ENCODE measurements at places on chromosomes 1 and 21.

- no peak for DNase-seq
Measured at GRCh38 chr1:33641104-33641830, 168.8 kb downstream of the ZSCAN20 start.

DNA sequence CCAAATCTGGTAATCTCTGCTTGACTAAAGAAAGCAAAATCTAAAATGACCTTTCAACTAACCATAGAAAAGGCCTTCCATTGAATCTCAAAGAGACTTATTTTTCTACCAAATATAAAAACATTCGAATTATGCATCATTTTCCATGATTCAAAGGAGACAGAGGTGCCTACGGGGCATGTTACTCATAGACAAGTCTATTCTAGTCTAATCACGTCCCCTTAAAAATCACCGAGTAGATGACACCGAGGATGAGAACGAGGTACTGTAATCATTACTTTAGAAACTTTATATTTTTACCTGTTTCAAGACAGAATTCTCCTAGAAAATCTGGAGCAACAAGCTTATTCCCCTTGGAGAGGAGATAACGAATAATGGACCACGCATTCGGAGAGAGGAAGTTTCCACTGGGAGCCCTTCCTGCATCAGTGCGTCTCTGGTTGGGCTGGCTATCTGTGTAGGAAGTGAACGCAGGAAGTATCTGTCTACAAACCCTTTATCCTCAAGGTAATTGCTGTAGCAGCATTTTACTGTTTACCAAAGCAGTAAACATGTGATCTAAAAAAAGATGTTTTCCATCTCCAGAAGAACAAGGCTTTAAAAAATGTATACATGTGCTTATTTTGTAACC lies 9.5 kb downstream of the ERG start:
- DNase-seq, result no peak

DNA sequence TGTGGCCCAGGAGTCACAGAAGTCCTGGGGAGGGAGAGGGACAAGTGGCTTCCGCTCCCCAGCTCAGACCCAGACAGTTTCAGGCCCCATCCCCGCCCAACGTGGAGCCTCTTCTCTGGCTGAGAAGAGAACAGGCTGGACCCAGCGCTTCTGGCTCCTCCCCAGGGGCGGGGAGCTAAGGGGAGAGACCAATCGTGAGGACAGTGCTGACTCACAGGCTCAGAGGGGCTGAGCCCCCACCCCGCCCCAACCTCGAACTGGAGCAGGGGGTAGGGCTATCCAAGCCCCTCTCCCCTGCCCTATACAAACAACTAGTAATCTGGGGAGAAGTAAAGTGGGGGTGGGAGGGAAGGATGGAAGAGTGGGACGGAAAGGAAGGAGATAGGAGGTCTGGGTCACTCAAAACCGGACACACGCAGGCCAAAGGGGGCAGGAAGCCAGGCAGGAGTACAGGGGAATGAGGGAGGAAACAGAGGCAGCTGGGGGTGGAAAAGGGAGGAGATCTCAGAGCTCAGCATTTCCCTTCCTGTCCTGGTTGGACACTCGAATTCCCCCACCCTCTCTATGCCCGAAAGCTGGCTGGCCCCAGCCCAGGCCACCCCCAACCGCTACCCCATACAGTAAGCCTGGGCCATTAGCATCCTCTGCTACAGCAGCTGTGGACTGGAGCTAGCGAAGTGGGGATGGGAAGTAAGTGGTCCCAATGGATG lies at the start of gene SHC1:
TSS of gene SHC1 (minus strand) at position 117 of the 710 bp plus-strand sequence. CDS start 221 bp downstream, outside the sequence.
- peak; percentile 53 for DNase-seq

DNA sequence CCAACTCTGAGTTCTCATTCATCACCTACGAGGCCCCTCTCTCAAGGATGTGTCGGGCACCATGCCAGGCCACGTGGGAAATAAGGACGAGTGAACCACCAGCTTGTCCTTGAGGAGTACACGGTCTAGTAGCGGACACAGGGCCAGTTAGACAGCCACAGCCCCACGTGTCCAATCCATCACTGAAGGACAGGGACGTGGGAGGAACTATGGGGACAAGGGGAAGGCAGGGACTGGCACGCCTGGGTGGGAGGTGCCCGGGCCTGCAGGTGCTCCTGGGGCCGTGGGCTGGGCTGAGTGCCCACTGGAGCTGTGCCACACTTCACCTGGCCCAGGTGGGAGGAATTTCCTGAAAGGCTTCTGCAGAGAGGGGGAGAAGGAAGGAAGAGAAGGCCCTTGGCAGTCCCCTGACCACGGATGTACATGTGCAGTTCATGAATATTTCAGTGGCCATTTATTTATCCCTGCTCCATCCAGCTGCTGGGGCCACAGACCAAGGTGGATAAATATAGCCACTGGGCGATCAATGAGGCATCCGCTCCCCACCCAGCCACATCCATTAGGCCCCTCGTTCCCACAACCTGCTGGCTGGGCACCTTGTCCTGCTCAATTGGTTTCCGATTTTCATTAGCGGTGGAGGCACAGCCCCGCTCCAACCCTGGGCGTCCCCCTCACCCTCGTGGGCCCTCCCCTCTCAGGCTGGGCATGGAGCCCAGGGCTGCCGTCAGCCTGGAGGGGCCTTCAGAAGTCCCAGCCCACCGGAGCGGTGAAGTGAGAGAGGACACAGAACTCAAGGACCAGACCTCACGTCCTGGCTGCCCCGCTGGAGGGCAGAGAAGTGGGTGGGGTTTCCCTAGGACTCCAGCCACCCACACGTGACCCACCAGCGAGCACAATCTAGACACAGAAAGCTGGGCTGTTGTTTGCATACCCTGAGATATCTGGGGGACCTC lies 59.5 kb downstream of the CASZ1 start:
- no peak for DNase-seq

DNA sequence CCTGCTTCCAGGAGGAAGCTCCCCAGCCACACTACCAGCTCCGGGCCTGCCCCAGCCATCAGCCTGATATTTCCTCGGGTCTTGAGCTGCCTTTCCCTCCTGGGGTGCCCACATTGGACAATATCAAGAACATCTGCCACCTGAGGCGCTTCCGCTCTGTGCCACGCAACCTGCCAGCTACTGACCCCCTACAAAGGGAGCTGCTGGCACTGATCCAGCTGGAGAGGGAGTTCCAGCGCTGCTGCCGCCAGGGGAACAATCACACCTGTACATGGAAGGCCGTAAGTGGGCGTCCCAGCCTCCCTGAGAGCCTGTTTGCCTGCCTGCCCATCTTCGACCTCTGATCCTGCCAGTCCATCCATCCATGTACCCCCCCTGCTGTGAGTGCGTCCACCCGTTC lies 3.6 kb downstream of the ECM1 start:
- no peak for DNase-seq

- DNase-seq, result peak; percentile 34
Measured at GRCh38 chr1:27348861-27349783, 7.3 kb downstream of the SYTL1 start.

DNA sequence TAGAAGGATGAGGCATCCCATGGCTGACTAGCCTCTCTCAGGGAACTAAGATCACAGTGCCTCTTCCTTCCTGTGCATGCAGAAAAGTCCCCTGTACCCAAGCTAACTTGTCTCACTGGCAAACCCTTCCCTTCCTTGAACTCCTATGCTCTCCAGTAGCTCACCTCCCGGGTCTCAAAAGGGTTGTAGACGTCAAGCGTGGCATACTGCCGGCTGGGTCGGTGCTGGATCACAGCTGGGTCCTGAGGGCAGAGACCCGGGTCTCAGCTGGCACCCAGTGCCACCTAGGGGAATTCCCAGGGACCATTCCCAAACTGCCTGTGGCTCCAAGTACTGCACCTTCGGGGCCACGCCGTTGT lies 688 bp downstream of the SCAMP3 start:
- no peak for DNase-seq

GRCh38 chr1:42142894-42143675 lies 10.1 kb upstream of the GUCA2B start:
- no peak for DNase-seq

DNA sequence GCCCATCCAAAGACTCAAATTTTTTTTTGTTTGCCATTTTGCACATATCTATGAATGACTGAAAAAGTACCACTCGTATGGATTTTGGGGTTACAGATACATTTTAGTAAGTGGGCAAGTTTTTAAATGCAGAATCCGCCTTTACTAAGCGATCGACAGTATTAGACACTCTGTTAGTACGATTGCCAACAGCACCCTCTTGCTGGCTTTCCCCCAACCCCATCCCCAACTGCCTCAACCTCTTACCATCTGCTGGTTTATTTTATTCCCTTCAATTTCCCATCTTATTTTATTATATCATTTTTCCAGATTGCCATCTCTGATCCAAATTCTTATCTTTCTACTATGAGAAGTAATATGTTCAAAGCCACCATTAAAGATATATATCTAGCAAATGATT lies 244.8 kb downstream of the LRRIQ3 start:
- DNase-seq, result no peak

DNA sequence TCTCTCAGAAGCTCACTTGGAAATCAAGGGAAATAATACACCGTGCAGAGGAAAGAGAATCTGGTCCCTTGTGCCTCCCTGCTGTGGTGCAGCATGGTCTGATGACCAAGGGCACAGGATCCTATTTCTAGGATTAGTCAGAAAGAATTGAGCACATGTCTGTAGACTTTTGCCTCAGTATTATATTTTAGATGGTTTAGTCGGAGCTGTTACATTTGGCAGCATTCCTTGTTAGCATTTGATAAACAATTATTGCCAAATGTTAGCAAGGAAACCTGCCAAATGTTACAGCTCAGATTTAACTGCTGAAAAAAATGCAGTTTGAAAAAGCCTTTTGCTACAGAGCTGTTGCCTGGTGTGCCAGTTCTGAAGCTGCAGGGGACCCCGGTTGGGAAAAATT lies 183.5 kb upstream of the DPYD start:
- DNase-seq, result no peak

DNA sequence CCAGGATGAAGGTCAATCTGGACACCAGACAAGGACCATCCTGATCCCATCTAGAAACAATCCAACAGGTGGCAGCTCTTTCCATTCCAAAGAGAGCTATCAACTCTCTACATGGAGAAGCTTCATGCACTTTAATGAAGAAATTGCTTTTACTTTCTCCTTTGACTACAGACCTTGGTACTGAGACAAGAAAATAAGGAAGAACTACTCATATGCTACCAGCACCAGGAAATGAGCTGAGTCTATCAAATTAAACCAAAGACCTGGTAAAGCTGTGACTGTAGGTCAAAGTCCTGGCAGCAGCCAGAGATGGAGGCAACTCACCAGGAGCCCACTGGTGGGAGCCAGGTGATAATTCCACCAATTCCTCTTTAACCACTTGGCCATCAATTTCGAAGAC lies 64.3 kb upstream of the LRRC8B start:
- DNase-seq, result no peak

GRCh38 chr1:8133657-8134430 lies 107.7 kb upstream of the ERRFI1 start:
- no peak for DNase-seq

DNA sequence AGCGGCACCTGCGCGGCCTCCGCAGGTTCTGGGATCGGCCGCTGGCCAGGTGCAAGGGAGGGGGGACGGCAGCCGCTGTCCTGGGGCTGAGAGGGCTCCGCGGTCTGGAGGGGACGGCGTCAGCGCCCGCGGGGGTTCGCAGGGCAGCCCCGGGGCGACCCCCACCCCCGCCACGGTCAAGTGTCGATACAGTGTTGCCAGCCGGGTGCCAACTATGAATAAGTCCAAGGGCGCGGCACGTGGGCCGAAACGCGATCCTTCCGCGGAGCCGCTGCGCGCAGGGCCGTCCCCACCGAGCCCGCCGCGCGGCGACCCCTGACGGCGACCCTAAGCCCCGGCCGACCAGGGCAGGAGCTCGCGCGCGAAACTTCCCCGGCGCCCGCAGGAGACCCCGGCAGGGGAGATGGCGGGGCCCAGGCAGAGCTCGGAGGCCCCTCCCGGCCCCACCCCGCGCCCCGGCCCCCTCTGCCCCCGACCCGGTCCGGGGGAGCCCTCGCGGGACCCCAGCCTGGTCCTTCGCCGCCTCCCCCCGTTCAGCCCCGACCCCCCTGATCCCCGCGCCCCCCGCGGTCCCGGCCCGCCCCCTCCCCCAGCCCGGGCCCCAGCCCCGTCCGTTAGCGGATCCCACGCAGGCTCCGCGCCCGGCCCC lies 586 bp upstream of the AGPAT3 start:
- peak; percentile 50 for DNase-seq

- DNase-seq, result no peak
Measured at GRCh38 chr21:15301736-15302135, 236.9 kb upstream of the NRIP1 start.

DNA sequence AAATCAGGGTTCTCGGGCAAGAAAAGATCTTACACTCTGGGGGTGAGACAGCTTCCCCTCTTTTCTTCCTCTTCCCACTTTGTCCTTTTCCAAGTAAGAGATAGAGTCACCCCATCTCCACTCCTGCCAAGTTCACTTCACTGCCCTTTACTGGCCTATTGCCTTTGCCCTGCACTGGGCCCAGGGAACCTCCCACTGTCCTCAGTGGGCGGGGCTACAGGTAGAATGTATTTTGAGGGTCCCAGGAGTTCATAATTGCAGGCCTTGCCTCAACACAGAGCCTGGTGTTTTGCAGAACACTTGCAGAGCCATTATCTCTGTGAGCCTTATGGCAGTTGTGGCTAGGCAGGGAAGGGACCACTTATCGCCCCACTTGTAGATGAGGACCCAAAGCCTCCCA lies 3.3 kb downstream of the AMPD2 start:
- DNase-seq, result no peak

DNA sequence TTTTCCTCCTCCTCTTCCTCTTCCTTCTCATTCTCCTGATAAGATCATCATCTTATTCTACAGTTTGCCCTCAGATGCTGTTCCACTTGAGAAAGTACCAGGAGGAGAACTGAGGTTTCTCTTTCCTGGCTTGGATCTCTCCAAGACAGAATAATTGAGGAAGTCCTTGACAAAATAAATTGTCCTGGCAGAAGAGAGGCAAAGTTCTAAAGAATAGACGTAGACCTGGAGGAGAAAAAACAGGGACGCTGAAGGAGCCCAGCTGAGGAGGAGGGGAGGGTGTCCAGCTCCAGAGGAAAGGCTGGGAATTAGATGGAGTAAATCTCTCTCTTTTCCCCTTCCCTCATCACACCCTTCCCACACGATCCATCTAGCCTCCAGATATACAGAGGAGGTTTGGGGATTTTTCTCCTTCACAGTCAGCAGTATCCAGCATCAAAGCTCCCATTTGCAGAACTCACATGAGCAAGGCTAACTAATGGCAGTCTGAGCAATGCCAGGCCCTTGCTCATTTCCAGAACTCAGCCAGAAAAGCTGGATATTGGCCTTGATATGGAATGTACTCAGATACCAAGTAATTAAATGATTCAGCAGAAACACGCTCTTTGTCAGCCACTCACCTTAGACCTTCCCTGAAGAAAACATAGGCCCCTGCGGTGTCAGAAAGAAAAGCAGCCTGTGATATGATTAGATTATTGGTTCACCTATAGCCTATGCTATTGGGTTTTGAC lies 5.1 kb upstream of the GNG12 start:
- DNase-seq, result no peak

- DNase-seq, result no peak
Measured at GRCh38 chr21:46222436-46223116, 6.0 kb downstream of the LSS start.

All from activated naive CD4-positive, alpha-beta T cell treated with anti-CD3 and anti-CD28 coated beads, Interleukin-2, amount 50 U/mL, for 16 hours (primary cell).